NCI-H510A treated with DMSO at 0.1 percent for 48 hours (cell line): ENCODE measurements at places on chromosomes 6 and 20.

GRCh38 chr6:92762443-92763273 lies 656.7 kb downstream of the EPHA7 start:
- DNase-seq, result no peak

GRCh38 chr6:62338477-62338876 lies 52.5 kb upstream of the KHDRBS2 start:
- DNase-seq, result no peak

- DNase-seq, result no peak
Observed at GRCh38 chr6:162442687-162443086, 284.9 kb downstream of the PRKN start.

DNA sequence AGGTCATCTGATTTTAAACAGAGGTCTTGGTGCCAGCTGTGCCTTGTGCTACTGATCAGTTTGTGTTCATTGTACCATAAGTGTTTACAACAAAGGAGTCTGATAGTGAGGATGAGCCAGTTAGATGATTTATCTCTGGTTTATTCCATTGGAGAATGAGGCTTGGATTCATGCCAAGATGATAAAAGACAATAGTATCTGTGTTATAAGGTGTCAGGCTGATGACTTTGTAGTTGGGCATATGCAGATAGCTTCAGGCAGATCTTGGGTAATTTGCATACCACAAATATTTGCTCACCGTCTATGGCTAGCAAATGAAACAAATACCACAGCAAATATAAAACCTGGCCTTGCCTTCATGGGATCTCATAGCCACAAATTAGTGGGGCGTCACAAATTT lies 43.3 kb upstream of the PHACTR2 start:
- DNase-seq, result no peak

GRCh38 chr6:169296170-169296569 lies 42.5 kb upstream of the THBS2 start:
- DNase-seq, result no peak

DNA sequence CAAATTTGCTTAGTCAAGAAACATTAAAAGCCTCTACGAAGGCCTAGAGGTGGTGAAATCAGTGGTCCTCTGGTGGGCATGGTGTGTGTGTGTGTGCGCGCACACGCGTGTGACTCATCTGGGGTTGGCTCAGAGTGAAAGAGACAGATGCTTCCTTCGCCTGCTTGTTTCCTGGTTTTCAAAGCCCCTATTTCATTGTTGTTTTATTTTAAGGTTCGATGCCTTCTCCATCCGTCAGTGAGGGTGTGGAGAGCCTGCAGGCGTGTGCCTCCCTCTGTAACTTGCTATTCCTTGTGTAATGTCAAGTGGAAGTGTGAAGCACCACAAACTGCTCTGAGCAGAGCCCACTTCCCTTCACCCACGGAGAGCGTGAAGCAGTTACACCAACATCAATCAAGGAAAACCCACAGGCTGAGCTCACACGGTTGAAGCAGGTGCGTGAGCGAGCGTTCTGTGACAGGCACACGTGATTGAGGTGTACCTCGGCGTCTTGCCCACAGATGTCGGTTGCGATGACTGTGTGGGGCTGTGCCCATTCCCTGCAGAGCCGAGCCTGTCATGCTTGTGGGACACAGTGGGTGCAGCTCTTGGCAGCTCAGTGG lies 233.9 kb downstream of the PRL start:
- no peak for DNase-seq
